ENCODE measurements at places on chromosomes 16 and 17. TPM values are rescaled to one million over a fixed set of nuclear protein-coding genes. Genes with fewer than 3 reads are reported as not detected.

Gene SPATA22
- not detected for total RNA-seq

Gene TNK1
- total RNA-seq: 4.0 TPM

Gene EPOP
- 34.9 TPM for total RNA-seq

Gene STX8
- 54.8 TPM for total RNA-seq

Gene TMEM238L
- not detected for total RNA-seq

Gene ATP1B2
- 0.37 TPM for total RNA-seq

Gene NXPH3
- total RNA-seq: 0.25 TPM

Gene CCDC40
- total RNA-seq: not detected

Gene RNF43
- total RNA-seq: 20.5 TPM

Gene KRTAP3-1
- total RNA-seq: not detected

Gene ERN2
- total RNA-seq: not detected

Gene TNFSF12
- 31.8 TPM for total RNA-seq

Gene IGSF6
- total RNA-seq: not detected

Gene RTN4RL1
- 0.25 TPM for total RNA-seq

Gene NPIPB9
- 4.0 TPM for total RNA-seq

Gene CD300H
- not detected for total RNA-seq

Gene KRTAP2-1
- total RNA-seq: not detected

Gene HIGD1B
- total RNA-seq: not detected

Gene GAN
- total RNA-seq: 14.6 TPM

Gene RDM1
- total RNA-seq: 4.5 TPM

Gene HSD17B1
- total RNA-seq: 0.91 TPM

Gene PLLP
- total RNA-seq: 0.30 TPM

Gene PRSS27
- 1.8 TPM for total RNA-seq

Gene CEMP1
- total RNA-seq: not detected

Gene METTL23
- total RNA-seq: 32.1 TPM

Gene ABI3
- total RNA-seq: 28.5 TPM

Gene SULT1A2
- total RNA-seq: 0.32 TPM

Gene DDX42
- total RNA-seq: 144 TPM

Gene TPPP3
- total RNA-seq: not detected

Gene CFAP97D1
- not detected for total RNA-seq

Gene ZNF423
- not detected for total RNA-seq

Gene HCRT
- not detected for total RNA-seq
